GM03348 (cell line): ENCODE measurements at places on chromosomes 7 and 10.

- peak; percentile 25 for DNase-seq
Measured at GRCh38 chr10:28254290-28254985, 48.4 kb downstream of the MPP7 start.

DNA sequence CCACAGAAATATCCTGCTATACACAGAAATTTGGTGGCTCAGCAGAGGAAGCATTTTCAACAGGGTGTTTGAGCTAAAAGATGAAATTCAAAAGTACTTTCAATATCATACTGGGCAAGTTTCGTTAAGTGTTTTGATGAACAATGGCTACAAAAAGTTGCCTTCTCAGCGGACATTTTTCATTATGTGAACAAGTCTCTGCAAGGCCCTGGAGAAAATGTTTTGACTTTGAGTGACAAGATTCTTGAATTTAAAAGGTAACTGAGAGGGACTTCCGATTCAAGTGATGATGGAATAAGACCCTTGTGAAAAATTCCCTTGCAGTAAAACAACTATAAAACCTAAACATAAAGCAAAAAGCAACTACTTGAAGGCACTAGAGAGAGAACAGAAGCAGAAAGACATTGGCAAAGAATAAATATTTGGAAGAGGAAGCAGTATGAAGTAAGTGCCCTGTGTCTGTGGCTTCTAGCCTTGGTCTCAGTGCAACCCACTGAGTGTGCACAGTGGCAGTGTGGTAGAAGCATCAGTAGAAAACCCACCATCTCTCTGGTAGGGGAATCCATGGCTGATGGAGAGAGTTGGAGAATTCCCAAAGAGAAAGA is 62.5 kb upstream of the NAMPT start:
- no peak for DNase-seq

GRCh38 chr7:105656922-105657521 is 75.7 kb upstream of the EFCAB10 start:
- DNase-seq = peak; percentile 55

DNA sequence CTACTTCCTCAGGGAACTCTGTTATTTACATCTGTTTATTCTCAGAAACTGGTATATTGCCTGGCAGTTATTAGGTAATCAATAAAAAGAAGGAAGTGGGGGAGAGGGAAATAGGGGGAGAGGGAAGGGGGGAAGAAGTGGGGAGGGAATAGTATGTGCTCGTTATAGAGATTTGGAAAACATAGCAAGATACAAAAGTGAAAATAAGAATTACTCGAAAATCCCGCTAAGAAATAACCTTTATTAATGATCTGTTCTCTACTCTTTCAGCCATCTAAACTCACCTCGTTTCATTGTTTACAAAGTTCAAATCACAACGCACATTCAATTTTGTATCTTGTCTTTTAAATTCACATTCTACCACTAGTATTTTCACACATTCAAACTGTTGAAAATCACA is 63.0 kb upstream of the CDCA7L start:
- DNase-seq = no peak

DNA sequence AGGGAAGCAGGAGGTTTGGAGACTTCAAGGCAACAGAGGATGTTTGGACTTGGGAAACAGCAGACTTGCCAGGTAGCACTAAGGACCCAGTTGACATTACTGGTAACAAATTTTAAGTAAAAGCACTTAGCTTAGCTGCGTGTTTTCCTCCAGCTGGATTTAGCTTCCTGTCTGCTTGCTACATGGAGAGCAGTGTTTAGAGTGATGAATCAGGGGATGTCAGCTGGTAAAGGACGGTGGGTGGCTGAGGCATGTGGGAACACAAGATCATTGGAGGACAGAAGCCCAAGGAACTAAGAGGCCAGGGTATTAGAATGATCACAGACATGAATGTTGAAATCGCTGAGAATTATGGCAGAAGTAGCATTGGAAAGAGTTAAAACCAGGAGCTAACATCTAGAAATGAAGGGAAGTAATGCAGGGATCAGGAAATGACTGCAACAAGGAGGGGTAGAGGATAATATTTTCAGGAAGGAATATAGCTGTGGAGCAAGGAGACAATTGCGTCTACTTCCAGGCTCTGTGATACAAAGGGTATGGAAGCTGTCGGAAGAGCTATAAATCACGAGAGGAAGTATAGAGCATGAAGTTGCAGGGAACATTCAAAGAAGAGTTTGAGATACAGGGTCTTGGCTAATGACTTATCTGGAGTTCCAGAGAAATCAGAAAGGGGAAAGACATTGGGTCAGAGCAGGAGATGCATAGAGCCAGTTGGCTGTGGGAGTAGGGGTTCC is 34.4 kb downstream of the CALD1 start:
- no peak for DNase-seq

DNA sequence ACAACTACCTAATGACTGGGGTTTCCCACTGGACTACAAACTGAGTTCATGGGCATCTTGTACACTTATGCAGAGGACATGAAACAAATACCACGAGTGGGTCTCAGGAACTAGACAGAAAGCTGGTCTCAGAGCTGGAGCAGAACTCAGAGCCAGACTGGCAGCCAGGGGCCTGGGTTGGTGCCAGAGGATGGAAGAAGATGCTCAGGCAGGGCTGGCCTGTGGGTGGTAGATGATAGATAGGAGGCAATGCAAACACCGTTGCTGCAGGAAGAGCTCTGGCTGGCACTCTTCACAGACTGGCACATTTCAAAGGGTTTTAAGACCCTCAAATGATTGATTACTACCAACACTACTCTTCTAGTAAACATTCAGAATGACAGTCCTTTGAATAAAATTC is 28.8 kb downstream of the ENO4 start:
- DNase-seq = no peak

DNA sequence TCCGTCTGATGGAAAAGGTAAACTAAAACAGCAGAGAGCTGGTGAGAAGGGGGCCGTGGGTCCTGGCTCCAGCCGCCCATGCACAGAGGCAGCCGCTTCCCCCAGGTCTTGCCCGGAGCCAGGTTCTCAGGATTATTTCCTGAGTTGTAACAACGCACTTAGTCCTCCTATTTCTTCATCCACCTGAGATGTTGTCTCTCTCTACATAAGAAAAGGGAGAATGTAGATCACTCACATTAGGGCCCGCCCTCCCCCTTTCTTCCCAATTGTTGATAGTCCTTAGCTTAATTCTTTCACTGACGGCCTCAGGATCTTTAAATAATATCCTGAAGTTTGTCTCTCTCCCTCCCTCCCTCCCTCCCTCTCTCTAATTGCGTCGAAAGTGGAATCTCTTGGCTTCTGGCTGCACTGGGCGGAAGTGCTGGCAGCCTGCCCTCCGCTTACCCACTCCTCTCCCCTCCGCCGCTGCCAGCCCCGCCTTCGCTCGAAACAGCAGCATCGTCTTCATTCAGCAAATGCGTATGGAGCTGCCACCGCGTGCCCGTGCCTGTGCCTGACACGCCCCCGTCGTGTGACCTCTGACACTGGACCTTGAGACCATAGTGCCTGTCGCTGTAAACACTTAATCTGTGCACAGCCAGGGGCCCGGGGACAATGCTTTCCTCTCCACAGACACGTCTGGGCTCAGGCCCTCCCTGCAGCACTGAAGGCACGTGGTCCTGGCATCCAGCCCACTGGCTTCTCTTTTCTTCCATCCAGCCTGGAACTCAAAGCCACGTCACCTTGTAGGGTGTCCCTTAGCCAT is 174.5 kb upstream of the PPP2R2D start:
- no peak for DNase-seq

DNA sequence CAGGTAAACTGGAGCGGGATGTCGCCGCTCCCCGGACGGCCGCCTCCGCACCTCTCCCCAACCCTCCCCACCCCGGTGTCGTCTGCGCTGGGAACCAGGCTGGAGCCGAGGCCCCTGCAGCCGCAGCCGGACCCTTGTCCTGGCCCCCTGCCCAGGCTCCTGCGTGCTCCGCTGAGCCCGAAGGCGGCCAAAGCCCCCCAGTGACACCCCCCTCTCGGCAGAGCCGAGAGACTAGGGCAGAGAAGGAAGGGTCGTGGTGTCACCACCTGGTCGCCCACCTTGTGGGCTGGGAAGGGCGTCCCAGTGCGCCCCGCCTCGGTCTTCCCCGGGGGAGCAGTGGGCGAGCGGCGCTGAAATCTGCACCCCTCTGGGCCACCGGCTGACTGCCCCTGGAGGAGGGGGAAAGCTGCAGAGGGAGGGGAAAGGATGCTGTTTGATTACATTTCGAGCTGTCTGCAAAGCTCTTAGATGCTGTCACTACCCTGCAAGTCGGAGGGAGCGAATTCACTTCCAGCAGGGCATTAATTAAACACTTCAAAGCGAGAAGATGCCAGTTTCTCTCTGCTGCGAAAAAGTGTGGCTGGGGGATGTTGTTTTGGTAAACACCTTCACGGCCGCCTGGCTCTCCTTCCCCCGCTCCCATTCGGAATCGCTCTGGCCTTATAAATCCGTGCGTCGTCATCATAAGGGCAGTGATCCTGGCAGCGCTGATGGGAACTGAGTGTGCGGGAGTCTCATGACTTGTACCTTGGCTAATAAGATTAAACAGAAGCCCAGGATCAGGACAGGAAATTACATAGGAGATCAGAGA is 622 bp downstream of the DYNC1I1 start:
- DNase-seq = peak; percentile 25

DNA sequence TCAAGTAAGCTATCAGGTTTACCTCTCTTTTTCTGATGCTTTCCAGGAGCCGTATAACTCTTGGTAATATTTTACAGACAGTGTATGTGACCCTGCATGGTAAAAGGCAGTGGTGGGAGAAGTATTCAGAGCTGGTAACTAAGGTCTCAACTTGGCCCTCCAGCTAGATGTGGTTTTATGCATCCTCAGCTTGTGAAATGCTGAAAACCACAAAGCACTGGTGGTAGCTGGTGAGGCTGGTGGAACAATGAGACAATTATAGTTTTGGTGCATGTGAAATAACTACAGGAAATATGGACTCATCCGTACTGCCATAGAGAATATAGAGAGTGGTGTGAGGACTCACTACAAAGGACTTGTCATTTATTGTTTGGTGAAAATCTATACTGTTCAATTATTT is 383.0 kb upstream of the PCDH15 start:
- no peak for DNase-seq

DNA sequence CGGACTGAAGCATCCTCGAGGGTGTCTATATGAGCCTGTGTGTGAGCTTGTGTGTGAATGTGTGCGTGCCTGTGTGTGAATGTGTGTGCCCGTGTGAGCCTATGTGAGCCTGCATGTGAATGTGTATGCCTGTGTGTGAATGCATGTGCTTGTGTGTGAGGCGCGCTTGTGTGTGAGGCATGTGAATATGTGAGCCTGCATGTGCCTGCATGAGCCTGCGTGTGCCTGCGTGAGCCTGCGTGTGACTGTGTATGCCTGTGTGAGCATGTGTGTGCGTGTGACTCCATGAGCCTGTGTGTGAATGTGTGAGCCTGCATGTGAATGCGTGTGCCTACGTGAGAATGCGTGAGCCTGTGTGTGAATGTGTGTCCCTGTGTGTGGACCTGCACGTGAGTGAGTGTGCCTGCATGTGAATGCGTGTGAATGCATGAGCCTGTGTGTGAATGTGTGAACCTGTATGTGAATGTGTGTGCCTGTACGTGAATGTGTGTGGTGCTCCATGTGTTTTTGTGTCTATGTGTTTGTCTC is 33.4 kb downstream of the PDGFA start:
- DNase-seq = no peak

GRCh38 chr7:86773309-86773708 is 129.6 kb downstream of the GRM3 start:
- DNase-seq = no peak

DNA sequence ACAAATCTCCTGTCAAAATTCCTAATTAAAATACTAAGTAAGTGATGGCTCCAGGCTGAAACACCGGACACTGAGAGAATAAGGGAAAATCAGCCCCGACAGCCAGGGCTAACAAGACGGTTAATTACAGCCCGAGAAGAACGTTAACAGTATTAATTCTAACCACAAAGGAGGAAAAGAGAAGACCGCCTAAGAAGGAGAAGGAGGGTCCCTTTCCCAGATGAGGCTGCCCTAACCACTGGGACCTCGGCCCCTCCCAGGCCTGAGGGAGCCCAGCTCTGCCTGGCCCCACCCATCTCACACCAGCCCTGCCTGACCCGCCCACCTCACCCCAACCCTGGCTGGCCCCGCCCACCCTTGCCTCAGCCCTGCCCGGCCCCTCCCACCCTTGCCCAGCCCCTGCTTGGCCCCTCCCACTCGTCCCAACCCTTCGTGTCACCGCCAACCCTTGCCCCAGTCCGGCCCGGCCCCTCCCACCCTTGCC is 51.3 kb downstream of the PWWP2B start:
- DNase-seq = peak; percentile 79
